Activated T-cell treated with anti-CD3 and anti-CD28 coated beads for 24 hours (primary cell): ENCODE measurements at places on chromosomes 7 and 10.

- DNase-seq = no peak
Measured at GRCh38 chr10:67308912-67309311, 383.1 kb downstream of the LRRTM3 start.

GRCh38 chr10:86918022-86918471 is 39.4 kb downstream of the MMRN2 start:
- DNase-seq = no peak

DNA sequence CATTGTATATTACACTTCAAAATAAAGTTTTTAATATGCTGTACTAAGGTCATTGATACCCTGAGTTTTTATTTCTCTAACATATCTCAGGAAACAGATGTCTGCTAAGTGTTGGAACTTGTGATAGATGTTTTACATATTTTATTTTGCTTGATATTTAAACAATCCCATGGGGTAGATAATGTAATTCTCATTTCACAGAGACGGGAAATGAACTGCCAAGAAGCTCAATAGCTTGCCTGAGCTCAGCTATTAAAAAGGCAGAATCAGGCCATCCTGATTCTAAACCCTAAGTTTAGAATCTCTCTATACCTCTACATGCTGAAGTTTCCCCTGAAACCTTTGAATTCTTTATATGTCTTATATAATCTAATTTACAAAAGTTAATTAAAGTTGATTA is 126.3 kb downstream of the LRRC18 start:
- DNase-seq = no peak

DNA sequence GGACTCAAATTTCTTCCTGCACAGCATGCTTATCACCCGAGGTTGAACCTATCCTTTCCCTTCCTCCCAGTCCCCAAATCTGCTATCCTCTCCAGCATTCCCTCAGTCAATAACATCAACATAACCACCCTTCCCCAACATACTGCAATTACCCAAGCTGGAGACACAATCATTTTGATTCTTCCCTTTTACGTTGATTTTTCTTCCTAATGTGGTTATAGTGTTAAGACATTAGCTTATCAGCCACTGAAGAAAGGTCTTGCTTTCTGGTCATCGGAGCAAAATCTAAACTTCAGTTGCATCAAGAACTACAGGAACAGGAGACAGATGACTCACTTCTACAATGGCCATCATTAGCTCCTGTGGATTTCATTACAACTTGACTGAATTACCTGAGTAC is 3.5 kb upstream of the HBP1 start:
- no peak for DNase-seq

DNA sequence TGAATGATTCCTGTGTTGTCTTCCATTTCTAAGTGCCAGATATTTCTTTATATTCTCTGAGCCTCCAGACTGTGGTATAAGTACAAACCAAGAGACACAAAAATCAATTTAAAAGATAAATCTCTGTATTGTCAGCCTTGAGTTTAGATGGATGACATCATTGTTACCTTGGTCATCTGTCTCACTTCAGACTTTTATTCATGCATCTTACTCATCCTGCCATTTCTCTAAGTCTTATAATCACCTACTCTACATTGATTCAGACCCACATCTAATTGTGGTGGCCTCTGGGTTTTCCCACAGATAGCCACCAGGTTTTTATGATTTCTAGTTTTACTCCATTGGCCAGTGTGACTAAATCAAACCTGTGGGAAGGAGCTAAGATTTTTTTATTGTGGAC is 26.8 kb upstream of the HDAC9 start:
- no peak for DNase-seq

DNA sequence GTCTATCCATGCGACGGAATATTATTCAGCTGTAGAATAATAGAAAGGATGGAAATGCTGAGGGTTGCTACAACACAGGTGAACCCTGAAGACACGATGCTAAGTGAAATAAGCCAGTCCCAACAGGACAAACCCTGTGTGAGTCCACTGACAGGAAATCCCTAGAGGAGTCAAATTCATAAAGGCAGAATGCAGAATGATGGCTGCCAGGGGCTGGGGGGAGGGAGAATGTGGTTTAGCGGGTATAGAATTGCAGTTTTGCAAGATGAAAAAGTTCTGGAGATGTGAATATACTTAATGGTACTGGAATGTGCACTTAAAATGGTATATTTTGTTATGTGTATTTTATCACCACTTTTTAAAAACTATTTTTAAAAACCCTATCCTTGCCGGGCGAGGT is 36.9 kb upstream of the DOCK1 start:
- no peak for DNase-seq
